NCI-H1417 treated with DMSO at 0.1 percent for 48 hours (cell line): ENCODE measurements at places on chromosomes 1 and 21.

DNA sequence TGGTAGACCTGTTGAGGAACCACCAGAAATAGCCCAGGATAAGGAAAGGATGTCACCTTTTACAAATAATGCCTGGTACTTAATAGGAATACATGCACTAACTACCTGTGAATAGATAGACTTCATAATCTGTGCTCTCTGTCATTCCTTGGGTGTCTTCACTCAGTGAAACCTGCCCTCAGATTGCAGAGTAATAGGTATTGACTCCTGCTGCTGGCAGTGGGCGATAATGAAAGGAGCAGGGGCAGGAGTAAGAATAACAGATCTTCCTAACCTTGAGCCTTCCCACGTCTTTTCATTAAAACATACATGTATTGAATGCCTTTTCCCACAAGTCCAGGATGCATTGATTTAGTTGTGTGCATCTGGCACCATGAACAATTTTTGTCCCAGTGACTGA, 16.4 kb downstream of the FABP3 start:
- DNase-seq, result no peak

DNA sequence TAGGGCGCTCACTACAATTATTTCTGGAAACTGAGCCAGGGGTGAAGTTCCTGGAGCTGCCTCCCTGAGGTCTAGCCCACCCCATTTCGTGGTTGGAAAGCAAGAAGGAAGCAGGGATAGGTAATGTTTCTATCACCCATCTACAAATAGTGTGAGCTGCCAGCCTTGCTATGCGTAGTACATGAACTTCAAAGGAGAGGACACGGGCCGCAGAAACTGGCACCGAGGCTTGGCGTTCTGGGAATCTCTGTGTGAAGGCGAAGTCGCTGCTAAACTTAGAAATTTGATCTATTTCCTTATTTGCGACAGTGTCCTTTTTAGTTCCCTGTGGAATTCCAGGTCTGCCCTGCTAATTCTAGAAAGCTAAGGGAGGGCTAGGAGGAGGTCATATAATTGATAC, 49.6 kb upstream of the NTPCR start:
- no peak for DNase-seq

DNA sequence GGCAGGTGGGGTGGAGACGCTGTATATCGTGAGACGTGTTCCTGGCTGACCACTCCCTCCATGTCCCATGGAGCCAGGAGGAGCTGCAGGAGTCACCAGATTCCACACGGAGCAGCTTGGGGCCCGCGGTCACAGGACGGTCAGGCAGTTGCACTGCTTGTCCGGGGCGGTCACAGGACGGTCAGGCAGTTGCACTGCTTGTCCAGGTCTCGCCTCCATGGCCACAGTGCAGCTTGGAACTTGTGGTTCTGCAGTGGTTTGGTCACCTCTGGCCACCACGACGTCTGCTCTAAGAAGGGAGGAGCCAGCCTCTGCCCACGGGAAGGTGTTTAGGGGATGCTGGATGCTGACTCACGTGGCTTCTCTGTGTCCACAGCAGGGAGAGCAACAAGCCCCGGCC, 33.0 kb downstream of the SLX9 start:
- no peak for DNase-seq

GRCh38 chr1:47926461-47926999, 70.7 kb downstream of the TRABD2B start:
- no peak for DNase-seq

DNA sequence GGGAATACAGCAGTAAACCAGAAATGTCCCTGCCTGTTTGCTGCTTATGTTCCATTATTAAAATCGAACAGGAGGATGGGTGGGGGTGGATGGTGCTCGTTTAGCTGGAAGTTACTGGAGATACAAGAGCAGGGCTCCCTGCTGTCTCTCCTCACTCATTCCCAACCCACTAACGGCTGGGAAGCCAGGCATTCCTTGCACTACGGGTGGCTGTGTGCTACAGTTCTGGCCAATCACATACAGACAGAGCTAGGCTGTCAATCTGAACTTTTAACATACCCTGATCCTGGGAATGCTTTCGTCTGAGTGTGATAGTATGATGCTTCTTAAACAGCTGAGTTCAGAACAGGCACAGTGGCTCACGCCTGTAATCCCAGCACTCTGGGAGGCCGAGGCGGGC, 7.0 kb downstream of the SIPA1L2 start:
- no peak for DNase-seq

DNA sequence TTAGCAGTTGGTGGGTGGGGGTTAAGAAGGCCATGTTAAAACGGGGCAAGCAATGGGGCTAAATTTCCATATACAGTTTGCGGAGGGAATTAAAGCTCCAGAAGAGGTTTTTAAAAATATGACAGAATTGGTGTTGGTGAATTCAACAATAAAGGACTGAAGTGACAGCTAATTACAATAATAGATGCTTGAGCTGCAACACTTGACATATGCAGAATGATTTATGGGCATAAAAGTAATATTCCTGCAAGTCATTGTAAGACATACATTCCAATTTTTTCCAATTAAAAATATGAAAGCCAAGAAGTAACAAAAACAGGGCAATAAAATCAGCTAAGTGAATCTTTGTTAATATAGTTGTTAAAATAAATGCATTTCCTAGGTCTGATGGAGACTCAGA, 202.2 kb upstream of the MAP1LC3C start:
- no peak for DNase-seq

DNA sequence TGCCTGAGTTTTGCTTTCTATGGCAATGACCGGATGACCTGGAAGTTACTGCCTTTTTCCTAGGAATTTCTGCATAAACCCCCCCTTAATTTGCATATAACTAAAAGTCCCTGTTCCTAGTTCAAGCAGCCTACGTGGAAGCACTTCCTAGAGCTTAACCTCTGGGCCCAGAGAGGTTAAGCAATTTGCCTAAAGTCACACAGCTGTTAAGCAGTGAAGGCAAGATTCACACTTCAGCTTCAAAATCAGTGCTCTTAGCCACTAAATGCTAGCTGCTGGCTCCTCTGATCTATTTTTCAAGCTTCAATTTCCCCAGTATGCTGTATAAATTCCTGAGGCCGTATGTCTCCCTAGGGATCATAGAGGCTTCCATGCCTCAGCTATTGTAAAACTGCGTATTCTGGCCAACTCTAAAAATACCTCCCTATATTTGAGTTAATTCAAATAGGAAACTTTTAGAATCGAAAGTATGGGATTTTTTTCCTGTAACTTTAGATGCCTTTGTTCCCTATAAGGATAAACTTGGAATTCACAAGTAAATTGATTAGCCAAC, 53.1 kb upstream of the CD5L start:
- DNase-seq, result no peak

GRCh38 chr1:73914951-73915350, 283.0 kb downstream of the LRRIQ3 start:
- no peak for DNase-seq

DNA sequence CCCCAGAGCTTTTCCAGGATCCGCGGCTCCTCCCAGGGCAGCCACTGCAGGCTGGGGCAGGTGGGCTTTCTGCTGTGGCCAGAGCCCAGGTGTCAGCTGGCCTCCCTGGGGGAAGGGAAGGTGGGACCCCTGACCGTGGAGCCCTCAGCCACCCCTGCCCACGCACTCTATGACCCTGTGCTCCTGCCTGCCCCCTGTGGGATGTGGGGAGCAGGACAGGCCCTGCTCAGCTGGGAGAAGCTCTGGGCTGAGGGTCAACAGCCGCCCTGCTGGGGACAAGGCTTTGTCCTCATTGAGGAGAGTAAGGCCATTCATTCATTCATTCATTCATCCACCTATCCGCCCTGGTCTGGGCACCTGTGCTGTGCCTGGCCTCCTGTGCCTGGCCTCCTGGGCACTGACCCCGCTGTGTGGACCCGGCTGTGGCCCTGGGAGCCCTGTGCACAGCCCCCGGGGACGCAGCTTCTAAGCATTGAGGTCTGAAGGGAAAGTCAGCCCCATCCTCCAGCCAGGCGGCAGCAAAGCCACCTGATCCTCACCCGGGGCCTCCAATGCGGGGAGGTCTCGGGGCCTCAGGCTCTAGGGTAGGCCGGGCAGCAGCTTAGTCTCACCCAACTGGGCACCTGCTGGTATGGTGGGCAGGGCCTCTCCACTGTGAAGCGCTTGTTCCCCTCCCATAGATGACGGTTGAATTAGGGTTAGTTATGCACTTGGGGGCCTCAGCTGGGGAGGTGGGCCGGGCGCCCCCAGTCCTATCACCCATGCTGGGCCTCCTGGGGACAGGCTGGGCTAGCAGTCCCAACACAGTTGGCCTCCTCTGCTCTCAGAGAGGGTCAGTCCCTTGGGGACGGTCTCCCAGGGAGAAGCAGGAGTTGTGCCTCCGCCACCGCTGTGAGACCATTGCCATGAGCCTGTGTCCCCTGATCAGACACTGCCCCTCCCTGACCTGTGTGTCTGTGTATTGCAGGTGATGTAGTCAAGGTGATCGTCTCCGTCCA, 6.0 kb downstream of the TNFRSF14 start:
- DNase-seq, result no peak

DNA sequence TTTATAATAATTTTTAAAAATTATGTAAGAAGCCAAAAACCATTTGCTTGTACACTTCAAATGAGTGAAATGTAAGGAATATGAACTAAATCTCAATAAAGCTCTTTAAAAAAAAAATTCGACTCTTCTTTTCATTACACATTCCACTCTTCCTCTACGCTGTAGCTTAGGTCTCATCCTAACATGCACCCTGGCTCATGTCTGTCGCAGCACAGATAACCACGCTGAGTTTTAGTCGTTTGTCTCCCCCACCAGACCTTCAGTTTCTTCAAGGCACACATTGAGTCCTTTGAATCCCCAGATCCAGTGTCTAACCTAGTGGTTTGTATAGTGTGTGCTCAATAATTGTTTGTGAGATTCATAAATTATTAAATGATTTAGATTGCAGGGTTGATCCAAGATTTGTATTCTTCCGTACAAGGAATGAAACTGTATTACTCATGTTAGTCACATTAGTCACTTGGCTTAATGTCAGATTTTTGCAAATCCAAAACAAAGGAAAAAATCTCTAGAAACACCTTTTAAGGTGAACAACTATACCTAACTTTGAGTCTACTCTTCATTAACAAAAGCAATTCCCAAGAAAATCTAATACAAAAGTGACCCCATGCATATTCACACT, 57.3 kb downstream of the SLC25A24 start:
- no peak for DNase-seq

GRCh38 chr1:110255392-110255787, 45.3 kb downstream of the KCNC4 start:
- no peak for DNase-seq

- DNase-seq, result no peak
Measured at GRCh38 chr1:244941121-244941520, 76.8 kb upstream of the HNRNPU start.

- DNase-seq, result no peak
Measured at GRCh38 chr1:1250786-1251284, 4.3 kb upstream of the C1QTNF12 start.

DNA sequence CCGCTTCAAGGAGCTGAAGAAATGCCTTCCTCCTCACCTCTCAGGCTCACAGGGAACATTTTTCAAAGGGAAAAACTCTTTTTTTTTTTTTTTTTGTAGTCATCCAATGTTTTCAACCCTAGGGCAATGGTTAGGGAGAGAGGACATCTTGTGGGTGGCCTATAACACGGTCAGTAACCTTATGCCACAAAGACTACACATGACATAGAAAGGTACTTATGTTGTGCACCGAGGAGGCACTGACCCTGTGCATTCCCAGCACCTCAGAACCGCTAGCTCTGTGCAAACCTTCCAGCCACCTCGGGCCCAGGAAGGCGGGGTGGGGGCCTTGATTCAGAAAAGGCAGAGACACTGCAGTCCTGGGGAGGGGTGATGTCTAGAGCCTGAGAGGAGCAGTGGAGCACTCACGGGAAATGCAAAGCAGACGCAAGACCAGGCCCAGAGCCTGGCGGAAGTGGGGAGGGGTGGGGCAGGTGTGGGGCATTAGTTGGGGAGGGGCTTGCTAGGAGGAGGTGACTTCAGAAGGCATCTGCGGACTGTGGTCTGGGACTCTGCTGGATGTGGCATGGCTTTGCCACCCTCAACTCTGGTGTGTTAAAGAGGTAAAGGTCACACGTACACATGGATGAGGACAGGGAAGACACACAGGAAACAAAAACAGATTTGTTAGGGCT, 68.6 kb downstream of the MDM4 start:
- no peak for DNase-seq

DNA sequence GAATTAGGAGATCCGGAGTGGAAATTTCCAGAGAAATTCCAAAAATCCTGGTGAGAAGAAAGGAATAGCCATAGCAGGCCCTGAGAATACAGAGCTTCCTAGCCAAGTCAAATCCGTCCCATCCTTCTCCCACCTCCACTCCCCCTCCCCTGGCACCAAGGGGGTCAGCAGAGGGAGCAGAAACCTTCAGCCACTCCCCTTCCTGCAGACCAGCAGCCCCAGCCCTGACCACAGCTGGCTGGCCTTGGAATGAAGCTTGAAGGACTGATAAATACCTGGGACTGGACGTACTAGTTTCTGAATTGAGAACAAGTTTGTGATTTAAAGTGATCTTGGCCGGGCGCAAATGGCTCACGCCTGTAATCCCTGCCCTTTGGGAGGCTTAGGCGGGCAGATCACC, 13.8 kb upstream of the RIPPLY3 start:
- DNase-seq, result no peak

- DNase-seq, result no peak
Measured at GRCh38 chr1:150259758-150260669, 2.4 kb downstream of the CA14 start.

DNA sequence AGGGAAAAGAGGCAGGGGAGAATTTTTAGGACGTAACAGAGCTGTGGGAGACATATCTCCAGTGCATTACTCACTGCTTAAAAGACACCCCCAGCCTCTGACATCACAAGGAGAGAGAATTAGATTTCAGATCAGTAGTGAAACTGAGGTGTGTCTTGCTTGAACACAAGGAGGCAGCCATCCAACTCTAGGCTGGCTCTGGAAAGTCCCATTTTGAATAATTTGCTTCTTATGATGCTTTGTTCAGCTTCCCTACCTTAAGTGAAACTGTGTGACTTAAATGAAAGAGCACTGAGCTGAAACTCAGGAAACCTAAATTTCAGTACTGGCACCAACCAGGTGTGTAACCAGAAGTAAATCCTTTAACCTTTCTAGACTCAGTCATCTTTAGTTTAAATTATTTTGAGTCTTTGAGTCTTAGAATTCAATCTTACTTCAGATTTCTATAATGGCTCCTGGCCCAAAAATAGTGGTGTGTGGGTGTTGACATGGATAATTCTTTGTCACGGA, 251.6 kb upstream of the SGIP1 start:
- no peak for DNase-seq

GRCh38 chr1:14500041-14500440, 98.4 kb upstream of the KAZN start:
- DNase-seq, result no peak

GRCh38 chr1:94228640-94229375, 8.6 kb downstream of the ARHGAP29 start:
- DNase-seq, result no peak

DNA sequence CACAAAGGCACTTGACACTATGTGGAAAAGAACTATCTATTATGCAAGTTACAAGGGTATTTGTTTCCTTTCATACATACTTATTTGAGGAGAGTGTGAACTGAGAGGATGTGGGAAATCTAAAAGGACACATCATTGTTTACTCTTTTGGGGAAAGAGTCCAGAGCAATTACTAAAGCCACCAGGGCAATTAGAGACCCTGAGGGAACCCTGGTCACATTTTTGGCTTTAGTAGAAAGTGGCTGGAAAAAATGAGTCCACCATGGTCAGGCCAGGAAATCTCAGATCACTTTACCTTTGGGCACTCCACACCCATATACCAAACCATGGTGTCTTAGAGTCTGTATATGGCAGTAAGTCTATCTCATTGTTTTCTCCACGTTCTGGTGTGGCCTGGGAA, 243.3 kb downstream of the HLX start:
- DNase-seq, result no peak

- no peak for DNase-seq
Measured at GRCh38 chr1:62371375-62371774, 52.1 kb upstream of the KANK4 start.
